ENCODE measurements at places on chromosomes 16 and 17.

- no peak for DNase-seq
Observed at GRCh38 chr17:42744283-42744805, 496 bp downstream of the EZH1 start.

DNA sequence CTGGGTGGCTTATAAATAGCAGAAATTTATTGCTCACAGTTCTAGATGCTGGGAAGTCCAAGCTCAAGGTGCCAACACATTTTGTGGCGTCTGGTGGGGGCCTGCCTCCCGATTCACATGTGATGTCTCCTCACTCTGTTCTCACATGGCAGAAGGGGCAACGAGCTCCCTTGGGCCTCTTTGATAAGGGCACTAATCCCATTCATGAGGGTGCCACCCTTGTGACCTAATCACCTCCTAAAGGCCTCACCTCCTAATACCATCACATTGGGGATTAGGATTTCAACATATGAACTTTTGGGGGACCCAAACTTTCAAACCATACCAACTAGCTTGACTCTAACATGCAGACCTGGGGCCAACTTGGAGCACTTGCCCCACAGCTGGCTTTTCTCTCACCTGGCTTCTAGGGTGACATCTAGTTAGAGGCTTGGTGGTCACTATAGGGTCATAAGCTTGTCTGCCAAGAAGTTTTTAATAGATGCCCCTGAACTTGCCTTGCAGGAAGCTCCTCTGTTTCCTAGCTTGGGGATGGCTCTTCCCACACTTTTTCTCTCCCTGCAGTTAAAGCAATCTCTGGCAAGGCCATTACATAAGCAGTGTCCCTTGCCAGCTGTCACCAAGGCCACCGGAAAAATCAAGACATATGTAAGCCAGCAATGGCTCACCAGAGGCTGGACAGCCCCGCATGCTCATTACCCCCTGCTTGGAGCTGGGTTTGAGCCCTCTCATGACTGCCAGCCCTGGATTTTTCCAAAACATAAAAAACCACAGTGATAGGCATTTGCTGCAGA, 8.4 kb upstream of the MED9 start:
- DNase-seq = no peak

DNA sequence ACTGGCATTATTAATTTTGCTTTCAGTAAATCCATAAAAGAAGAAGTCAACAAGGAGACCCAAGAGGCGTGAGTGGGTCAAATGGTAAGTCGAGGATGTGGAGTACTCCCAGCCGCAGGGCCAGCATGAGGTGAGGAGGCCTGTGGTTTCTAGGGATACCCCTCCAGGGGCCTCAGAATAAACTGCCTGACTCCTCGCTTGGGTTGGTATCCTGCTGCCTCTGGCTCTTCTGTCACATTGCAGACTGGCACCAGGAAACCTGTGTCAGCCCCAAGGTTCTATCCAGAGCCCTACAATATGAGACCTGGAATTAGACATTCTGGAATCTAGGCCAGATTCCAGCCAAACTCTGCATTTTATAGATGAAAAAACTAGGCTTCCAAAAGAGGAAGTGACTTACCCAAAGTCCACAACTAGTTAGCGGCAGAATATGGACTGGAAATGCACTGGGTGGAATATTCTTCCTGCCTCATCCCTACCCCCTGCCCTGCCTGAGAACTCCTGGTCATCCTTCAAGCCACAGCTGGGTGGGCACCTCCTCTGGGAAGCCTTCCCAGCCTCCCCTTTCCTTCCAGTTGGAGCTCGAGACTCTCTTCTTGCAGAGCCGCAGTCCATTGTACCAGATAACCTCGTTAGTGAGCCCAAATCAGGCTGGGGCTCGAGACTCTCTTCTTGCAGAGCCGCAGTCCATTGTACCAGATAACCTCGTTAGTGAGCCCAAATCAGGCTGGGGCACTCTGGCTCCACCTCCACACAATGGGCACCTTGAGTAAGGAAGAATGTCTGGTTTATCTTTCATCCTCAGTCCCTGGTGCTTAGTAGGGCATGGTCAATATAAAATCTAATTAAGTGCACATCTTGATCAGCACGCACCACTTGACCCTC, 22.6 kb downstream of the C17orf67 start:
- DNase-seq = no peak

DNA sequence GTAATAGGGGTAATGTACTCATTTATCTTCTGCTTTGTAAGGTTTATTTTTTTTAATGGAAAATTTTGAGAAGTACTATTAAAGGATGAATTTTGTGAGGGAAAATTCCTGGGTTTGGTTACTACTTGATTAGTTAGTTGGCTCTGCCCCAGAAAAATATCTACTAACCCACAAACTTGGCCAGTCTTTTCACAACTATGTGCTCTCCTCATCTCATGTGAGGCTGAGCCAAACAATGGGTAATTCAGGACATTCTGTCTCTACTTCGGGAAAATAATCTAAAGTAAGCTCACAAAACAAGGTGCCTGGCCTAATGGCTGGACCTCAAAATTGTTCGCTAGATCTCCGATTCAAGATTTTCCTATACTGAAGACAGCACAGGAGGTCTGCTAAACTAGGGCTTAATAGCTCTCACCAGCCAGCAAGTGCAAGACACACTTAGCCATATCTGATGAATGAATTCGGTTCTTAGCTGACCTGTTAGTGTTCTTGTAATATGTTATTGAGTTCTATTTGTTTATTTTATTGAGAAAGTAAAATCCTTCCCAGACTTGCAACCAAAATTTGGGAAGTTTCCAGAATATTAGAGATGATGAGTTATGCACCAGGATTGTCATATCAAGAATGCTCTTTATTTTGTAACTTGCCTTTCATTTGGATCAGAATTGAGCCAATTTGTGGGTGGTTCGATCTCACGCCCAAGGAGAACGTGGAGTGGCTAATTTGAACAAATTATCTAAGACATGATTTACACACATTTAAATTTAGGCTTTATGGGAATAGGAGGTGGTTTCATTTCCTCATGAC, 5.7 kb downstream of the KCNJ16 start:
- no peak for DNase-seq

DNA sequence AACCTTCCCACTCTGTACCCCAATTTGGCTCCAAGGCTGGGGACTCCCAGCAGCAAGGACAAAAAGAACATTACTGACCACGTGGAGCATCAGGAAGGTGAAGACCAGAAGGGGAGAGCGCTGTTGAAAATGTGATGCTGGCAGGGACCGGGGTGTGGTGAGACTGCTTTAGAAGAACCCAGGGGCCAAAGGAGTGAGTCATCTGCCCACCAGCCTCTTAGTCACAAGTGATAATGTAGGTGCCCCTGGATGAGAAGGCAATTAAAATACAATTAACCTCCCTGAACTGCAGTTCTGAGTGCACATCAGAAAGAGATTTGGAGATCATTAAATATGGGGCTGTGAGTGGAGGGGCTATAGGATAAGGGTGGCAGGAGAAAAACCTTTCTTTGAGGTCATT, 366.6 kb upstream of the CCL2 start:
- DNase-seq = no peak

DNA sequence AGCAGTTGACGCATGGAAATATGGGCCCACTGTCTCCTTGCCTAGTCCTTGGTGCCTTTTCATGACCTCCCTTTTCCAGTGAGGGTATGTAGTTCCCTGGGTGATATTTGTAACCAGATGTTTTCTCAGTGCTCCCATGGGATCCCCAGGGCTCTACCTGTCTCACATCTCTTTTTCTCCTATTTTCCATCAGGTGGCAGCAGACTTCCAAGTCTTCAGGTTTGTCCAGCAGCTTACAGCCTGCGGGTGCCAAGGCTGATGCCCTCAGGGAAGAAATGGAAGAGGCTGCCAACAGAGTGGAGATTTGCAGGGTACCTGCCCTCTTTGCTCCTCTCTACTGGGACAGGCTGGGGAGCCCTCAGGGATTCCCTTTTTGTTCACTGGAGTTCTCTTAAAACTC, 89.1 kb downstream of the ELAC2 start:
- no peak for DNase-seq

- DNase-seq = no peak
Observed at GRCh38 chr17:66661411-66662256, 173.3 kb upstream of the CACNG5 start.

- DNase-seq = no peak
Observed at GRCh38 chr16:53852678-53853077, 148.7 kb downstream of the FTO start.

DNA sequence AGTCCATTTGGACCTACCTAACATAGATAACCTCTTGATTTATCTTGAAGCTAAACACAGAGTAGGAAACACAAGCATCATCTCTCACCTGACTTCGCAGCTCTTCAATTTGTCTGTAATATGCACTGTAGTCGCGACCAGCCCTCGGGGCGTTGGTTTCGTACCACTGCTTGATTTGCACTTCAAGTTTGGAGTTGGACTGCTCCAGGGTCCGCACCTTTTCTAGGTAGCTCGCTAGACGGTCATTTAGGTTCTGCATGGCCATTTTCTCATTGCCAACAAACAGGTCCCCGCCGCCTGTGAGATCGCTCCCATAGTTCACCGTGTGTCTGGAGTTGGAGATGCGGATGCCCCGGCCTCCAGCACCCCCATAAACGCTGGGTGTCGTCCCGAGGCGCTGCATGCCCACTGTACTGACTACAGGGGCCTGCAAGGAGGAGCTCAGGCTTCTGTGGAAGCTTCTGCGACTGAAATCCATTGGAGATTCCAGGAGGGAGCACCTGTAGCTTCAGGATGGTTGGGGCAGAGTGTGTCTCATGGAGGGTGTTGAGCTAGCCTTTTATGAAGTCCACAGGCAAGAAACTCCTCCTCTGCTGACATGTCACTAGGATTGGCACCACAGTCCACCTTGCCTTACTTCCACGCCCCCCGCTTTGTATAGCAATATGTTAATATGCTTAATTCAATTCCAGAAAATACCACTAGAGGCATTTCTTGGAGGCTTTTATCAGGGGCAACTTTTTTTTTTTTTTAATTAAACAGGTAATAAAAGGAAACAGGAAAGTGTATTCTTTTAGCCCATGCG, at the start of gene KRT20:
KRT20 (minus strand) TSS at position 535 of the 805 bp plus-strand sequence; CDS start at position 478, 57 bp downstream.
- no peak for DNase-seq

GRCh38 chr17:53807286-53807685, 15.4 kb upstream of the KIF2B start:
- DNase-seq = no peak

Measured in CMK (cell line).